ENCODE measurements at places on chromosomes 1 and 21.

DNA sequence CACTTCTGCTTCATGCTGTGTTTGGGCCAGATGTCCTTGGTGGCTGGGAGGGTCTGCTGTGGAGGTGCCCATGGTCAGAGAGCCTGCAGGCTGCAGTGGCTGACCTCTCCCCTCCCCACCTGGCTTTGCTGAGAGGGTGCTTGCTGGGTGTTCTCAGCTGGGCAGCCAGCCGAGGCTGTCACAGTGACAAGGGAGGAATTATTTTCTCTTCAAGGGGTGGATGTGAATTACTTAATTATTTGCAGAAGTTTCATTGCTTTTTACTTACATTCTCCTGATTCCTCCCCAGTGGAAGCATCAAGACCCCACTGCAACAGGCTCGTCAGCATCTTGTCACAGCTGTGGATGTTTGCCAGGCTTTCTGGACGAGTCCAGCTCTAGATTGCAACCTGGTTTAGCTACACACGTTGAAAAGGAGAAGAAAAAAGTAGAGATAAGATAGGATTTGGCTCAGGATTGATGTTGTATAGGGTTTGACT lies 70.3 kb downstream of the GALNT2 start:
- DNase-seq, result no peak

- DNase-seq, result no peak
Measured at GRCh38 chr1:55542901-55543504, 327.8 kb upstream of the USP24 start.

DNA sequence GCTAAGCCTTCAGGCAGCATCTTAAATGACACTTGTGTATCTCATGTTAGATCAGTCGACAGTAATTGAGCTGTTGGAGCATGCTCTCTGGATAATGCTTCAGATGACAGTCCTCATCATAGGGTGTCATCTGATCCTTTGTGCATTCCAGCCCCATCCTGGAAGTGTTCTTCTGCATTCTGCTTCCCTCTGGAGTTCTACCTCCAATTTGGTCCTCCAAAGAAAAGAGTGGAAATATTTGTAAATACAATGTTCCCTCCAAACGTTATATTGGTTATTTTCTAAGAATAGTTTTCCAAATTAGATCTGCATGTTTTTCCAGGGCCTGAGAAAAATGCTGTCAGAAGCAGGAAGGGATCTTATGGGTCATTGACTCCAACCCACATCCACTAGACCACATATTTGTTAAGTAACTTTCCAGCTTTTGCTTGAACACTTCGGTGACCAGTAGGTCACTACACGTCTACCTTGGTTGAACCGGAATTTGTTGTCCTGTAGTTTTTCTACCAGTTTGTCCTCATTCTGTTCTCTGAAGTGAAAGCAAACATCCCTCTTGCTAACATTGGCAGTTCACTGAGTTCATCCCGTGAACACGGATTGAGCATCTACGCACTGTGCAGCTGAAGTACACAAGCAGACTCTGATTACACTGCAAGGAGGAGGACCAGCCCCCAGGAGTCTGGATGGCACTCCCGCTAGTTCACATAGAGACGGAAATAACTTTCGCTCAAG lies 136.0 kb downstream of the TLR5 start:
- DNase-seq, result no peak

DNA sequence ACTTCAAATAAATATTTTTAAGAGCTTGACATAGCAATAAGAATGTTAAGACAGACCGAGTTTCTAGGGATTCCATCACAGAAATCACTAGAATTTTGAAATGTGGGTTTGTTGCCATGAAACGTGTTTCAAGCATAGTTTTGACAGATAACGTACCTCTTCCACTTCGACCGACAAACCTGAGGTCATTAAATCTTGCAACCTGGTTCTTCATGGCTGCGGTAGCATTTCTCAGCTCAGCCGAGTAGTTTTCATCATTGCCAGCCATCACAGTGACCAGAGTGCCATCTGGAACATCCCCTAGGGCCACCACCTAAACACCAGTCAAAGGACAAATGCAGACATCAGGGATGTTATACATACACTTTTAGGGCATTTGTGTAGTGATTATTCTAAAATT lies 168.7 kb downstream of the RUNX1 start:
- no peak for DNase-seq

DNA sequence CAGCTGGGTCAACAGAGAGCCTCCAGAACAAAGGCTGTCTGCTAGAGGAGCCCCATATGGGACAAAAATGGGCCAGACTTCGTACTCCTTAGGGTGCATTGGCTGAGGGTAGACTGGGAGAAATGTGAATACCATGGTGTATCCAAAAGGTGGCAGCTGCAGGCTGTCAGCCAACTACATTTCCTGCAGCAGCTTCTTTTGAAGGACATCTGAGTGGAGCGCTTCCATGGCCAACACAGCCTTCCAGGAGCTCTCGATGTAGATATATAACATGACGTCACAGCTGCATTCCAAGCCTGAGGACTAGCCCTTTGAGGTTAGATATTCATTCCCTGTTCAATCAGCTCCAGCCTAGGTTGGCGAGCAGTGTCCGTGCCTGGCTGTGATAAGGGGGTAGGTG lies 107.7 kb downstream of the MAB21L3 start:
- no peak for DNase-seq

- peak; percentile 39 for DNase-seq
Measured at GRCh38 chr1:41533016-41533730, 48.7 kb upstream of the EDN2 start.

DNA sequence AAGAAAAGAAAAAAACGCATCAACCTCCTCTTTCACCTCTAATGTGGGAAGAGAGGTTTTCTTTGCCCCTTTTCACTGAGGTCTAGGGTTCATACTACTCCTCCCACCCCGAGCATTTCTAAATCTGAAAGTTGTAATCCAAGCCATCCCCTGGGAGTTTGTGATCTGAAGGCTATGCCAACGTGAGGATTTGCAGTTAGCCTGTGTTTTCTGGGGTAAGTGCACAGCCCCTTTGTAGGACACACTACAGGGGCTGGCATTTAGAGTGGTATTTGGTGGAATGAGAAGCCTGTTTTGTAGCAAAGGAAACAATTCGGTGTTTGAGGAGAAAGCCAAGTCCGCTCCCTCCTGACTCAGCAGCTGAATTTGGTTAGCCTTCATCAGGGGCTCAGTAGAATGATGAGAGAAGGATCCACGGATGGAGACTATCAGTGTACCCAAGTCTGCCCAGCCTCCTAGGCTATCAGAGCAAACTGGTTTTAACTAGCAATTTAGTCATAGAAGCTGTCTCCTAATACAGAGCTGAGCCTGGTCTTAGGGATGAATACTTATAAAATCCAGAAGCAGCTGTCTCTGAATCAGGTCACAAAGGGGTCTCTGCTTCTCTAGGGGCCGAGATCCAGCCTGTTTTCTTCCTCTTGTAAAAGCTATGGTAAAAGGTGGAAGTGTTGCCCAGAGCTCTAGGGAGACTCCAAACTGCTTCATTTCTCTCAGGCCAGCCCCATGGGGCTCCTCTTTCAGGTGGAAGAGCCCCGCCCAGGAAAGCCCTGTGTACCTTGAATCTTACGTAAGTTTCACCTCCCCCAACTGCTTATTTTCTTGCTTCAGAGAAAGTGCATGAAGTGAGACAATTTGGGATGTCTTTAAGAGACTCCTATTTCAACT lies 2.1 kb downstream of the PCP4L1 start:
- no peak for DNase-seq

- DNase-seq, result peak; percentile 68
Measured at GRCh38 chr1:160429125-160429561, 28.8 kb downstream of the VANGL2 start.

- DNase-seq, result no peak
Measured at GRCh38 chr1:202046748-202047708, 36.6 kb downstream of the ELF3 start.

GRCh38 chr21:25402134-25402961 lies 204.9 kb downstream of the MRPL39 start:
- no peak for DNase-seq

DNA sequence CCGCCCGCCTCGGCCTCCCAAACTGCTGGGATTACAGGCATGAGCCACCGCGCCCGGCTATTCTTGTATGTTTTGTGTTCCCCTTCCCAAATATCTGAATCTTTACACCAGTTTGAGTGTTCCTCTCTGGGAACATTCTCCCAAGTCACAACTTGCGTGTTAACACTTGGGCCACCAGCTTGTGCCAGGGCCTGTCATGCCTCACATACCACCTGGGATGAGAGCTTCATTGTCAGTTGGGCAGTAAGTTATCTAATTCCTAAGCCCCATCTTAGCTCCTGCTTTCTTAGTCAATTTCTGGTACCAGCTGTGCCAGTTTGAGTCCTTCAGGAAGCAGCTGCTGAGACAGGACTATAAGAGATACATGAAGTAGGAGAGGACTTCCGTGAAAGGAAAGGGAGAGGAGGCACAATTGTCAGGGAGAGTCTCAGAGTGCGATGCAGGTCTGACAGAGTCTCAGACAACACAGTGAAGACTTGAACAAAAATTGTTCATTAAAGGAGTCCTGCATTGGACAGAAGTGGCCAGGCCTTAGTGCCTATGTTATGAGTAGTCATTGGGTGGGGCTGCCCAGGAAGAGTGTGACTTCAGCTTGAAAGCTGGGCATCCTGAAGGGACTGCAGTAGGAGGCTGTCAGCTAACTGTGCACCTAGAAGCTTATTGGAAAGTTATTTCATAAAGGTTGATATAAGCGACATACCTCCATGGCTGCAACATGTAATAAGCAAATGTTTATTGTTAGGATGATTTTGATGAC lies 17.3 kb downstream of the ZFYVE9 start:
- DNase-seq, result no peak

DNA sequence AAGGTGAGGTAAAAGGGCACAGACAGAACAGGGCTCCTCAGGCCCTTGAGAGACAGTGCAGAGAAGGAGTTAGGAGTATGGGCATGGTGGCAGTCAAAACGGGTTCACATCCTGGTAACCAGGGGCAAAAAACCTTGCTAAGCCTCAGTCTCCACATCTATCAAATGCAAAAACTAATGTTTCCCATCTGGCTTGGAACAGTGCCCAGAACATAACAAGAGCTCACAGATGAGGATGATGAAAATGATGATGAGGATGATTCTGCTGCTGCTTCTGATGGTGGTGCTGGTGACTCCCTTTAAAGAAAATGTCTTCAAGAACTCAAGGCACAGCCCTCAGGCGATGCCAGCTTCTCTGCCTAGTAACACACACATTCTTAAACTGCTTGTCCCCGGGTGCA lies 24.1 kb downstream of the HHIPL2 start:
- no peak for DNase-seq

- DNase-seq, result no peak
Measured at GRCh38 chr1:73948055-73948454, 249.9 kb downstream of the LRRIQ3 start.

DNA sequence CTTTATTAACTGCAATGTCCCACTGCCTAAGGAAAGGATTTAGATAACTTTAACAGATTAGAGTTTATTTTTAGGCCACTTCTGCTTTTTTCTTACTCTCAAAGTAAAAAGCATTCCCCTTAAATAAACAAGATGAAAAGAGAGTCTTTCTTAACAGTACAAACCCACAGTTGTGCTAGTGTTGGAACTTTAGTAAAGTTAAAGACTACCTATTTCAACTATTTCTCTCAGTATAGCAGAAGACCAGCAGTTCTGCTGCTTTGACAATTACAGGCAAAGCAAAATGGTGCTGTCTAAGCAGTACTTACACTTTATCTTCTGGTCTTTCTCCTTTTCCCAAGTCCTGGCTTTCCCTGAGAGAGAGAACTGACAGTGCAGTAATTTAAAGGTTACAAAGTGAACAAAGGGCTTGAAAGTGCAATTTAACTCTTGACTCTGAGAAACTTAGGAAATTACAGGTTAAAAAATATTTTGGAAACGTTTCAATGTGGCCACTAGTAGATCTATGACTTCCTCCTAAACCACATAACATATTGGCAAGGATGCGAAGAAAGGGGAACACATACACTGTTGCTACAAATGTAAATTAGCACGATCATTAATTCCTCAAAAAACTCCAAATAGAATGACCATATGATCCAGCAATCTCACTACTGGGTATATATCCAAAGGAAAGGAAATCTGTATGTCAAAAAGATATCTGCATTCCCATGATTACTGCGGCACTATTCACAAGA lies 135.4 kb upstream of the POGK start:
- no peak for DNase-seq

- no peak for DNase-seq
Measured at GRCh38 chr1:37851782-37852210, 7.6 kb downstream of the MTF1 start.

GRCh38 chr21:42319851-42320572 lies 4.8 kb upstream of the TFF3 start:
- DNase-seq, result peak; percentile 60

DNA sequence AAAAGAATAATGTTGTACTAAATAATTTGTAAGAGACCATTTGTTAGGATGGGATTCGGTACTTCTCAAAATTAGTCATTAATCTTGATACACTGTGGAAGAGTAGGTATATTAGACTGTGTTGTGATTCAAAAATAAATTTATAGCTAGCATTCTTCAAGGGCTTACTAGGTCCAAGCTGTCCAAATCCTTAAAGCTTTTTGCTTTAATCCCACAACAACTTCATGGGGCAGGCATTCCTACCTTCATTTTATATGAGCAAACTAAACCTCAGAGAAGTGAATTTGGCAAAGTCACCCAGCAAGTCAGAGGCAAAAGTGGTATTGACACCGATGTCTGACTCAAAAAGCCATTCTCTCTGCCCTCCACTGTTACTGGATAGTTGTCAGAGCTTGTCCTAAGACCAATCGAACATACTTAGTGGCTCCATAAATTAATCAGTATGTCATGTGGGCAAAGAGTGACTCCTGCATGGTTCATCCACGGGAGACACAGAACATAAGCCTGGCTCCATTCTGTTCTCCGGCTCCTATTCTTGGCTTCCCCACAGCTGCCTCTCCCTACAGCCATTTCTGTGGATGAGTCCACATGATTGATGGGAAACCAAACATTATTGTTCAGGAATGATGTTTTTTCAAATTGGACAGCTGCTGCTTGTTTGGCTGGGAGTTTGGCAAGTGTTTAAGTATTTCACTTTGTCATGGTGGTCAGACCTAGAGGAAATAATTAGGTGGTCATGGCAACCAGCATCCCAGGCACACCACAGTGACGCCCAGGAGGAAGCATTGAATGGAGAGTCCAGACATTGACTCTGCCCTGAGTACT lies 133.4 kb upstream of the FGGY start:
- DNase-seq, result no peak

GRCh38 chr1:117076648-117077047 lies 16.5 kb downstream of the TTF2 start:
- no peak for DNase-seq

DNA sequence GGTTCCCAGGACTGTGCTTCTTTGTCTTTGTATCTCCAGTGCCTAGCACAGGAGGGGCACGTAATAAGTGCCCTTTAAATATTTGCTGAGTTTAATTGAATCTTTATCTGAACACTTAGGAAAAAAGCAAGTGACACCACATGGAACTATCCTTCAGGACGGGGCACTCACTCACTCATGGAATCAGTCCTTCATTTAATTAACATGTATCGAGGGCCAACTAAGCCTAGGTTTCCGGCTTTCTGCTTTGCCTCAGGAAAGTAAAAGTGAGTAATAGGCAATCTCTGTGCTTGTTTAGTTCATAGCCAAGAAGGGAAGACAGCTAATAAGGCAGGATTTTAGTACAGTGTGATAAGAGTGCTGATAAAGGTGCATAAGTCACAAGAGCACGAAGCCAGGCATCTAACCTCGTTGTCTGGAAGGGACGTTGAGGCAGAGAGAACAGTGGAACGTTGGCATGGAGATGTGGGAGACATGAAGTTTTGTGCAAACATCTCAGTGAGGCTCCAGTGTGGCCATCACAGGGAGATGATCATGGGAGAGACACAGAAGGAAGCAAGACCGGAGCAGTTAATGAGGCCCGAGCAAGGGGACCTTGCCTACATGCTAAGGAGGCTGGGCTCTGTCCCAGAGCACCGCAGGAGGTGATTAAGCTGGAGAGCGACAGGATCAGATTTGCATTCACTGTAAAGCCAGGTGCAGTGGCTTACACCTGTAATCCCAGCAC lies 54.1 kb upstream of the TRIM67 start:
- DNase-seq, result no peak

- no peak for DNase-seq
Measured at GRCh38 chr1:202551683-202552082, 158.6 kb downstream of the SYT2 start.

Data from activated effector memory CD4-positive, alpha-beta T cell treated with anti-CD3 and anti-CD28 coated beads, Interleukin-2, amount 50 U/mL, for 16 hours (primary cell).